ENCODE measurements at places on chromosomes 7 and 10. TPM values are rescaled to one million over a fixed set of nuclear protein-coding genes. Genes with fewer than 3 reads are reported as not detected.

GRCh38 chr7:94829987-94830386 is 77.4 kb upstream of the PPP1R9A start:
- no peak for DNase-seq

DNA sequence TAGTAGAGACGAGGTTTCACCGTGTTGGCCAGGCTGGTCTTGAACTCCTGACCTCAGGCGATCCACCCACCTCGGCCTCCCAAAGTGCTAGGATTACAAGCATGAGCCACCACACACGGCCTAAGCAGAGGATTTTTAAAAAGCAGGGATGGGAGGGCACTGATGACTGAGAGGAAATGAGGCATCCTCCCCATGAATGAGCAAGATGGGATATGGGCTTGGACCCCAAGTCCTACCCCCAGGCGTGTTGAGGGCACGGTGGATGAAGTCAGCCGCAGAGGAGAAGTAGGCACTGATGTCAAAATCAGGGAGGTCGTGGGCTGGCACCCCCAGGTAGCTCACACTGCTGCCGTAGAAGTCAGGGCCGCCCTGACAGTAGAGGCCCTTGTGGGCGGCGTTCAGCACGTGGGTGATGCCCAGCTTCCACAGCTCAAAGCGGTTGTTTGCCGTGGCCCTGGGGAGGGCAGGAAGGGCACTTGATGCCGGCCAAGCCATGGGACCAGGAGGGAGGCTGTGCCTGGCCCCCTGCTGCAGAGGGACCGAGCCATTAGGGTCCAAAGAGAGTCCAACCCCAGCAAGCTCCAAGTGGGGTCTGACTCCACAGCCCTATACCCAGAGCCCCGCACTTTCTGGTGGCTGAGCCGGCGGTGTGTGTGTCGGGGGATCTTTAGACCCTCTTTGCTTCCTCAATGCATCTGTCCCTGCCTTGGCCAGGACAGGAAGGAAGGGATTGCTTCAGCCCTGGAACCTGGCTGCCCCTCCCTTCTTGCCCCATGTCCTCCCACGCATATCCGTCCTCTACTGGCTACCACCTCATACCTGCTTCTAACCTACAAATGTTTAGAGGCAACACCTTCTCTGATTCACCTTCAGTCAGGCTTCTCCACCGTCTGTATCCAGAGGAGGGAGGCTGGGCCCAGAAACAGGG is 3.4 kb upstream of the SAMD8 start:
- DNase-seq = no peak

The MET gene
- total RNA-seq = not detected

DNA sequence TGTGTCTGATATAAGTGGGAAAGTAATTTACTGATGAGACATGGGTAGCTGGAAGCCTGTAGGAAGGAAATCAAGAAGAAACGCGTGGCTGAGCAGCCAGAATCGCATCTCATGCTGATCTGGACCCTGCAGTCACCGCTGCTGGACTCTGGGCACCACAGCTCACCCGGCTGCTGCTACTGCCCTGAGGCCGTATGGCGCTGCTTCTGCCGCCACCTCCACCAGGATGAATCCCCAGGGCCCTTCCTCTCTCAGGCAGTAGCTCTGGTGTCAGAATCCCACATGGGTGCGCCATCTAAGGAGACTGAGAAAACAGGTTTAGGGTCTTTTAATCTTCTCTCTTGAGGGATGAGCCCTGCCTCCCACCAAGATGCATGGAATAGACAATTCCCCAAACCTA is 70.3 kb upstream of the AGK start:
- no peak for DNase-seq

The CYP26A1 gene
- total RNA-seq = 0.31 TPM

GRCh38 chr10:43122826-43123225 is 15.4 kb upstream of the CSGALNACT2 start:
- no peak for DNase-seq

GRCh38 chr10:124288486-124288885 is 130.2 kb downstream of the OAT start:
- no peak for DNase-seq

The MALRD1 gene
- total RNA-seq = not detected

DNA sequence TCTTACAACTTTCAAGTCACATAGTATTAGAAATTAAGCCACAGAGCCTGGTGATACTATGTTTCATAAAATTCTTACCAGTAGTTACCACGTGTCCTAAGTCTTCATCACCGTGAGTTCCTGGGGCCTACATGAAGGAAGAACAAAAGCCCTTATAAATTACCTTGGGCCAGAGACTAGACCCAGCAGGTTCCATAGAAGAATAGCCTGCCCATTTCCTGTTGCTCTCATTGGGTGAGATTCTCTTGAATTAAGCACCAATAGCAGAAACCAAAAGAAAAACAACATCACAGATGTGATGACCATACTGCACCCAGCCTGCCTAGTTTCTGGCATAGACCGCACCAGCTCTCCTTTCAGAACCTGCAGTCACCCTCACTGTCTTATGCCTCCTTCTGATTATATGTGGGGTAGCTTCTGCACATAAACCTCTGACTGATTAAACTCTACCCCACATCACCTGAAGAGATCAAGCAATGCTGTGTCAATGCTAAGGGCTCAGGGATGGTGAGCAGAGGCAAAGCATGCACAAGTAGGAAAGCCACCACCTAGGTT is 18.0 kb upstream of the SEM1 start:
- no peak for DNase-seq

The HOXA7 gene
- not detected for total RNA-seq

DNA sequence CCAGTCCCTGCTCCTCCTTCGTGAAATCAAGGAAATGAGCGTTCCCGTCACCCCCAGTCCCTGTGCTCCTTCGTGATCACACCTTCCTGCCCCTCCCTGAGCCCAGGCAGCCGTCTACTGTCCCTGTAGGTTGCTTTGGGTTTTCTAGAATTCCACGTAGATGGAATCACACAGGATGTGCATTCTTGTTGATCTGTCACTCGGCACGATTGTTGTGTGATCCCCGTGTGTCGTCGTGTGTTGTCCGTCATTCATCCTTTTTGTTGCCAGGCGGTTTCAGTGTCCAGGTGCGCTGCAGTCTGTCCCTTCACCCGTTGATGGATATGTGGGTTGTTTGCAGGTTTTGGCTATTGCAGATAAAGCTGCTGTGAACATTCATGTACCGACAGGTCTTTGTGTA is 9.4 kb downstream of the MTG1 start:
- no peak for DNase-seq

- DNase-seq = no peak
Observed at GRCh38 chr7:46720761-46721160, 799.7 kb upstream of the IGFBP3 start.

The NOS3 gene
- 15.8 TPM for total RNA-seq

The PRRT4 gene
- 0.30 TPM for total RNA-seq

The CPA2 gene
- total RNA-seq = not detected

DNA sequence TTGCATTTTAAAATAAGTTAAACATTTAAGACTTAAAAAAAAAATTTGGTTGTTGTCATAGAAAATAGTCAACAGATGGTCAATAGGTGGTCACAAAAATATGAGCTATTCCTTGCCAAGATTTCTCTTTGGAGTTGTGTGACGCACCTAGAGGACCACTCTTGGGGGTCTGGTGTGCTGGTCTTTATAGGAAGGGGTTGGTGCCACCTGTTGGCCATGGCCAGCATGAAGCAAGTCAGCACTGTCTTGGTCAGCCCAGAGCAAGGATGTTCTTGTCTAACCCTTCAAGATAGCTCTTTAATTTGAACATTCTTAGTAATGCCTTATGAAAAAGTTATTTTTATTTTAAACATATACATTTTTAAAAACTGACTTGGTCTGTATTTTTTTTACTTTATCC is 267.9 kb upstream of the CNTNAP2 start:
- DNase-seq = no peak

The SFTPA1 gene
- total RNA-seq = not detected

GRCh38 chr7:108251700-108252099 is 121.5 kb upstream of the LAMB4 start:
- DNase-seq = no peak

GRCh38 chr7:1709900-1710299 is 39.8 kb downstream of the ELFN1 start:
- DNase-seq = no peak

The EPHB6 gene
- 25.2 TPM for total RNA-seq

The PAXIP1 gene
- 29.0 TPM for total RNA-seq

The MKI67 gene
- total RNA-seq = 280 TPM

DNA sequence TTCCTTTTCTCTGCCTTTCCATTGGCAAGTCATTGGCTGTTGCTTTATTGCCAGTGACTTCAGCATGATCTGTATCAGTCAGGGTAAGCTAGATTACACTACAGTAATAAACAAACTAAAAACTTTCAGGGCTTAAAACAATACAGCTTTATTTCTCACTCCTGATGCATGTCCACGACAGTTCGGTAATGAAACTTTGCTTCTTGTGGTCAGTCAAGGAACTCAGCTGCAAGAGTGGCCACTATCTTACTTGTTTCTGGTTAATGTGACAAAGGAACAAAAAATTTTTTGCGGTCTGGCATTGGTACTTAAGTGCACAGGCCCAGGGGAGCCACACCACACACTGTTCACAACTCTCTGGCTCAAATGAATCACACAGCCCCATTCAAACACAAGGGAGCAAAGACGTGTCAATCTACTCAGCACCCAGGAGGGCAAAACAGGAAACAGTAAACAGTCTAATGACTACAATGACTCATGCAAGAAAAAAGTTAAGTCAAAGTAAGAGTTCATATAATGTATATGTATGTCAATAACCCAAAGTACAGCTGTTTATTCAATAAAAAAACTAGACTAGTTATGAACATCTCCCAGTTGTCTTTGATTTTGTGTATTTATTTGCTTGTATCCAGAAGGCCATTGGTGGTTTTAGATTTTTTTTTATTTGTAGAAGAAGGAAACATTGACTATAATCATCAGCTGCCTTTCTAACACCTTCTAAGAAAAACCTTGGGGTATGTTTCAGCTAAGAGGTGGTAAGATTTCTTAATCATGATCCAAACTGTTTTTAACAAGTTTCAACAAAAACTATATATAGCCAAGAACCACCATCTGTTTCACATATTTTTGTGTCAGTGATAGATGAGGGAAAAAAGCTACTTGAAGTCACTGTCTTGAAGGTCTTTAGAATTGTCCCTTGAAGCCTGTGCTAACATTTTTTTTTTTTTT is 134.4 kb upstream of the FAM3C start:
- DNase-seq = peak; percentile 32

The ADRB1 gene
- total RNA-seq = 1.0 TPM

The KRIT1 gene
- 54.2 TPM for total RNA-seq

DNA sequence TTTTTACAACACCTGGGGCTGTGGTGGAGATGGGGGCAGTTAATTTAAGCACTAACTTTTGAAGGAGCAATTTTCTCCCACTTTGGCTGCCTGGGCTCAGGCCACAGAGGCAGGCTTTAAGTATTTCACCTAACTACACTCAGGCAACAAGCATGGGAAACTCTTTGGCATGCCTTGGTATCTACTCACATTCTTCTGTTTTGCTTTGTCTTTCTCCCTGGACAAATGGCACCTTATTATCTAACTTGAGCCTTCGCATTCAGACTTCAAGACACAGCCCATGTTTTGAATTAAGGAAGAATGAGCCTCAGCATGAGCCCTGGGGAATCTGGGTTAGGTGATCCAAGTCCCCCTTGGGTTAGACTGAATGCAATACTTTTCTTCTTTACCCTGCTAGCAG is 31.8 kb upstream of the BMPER start:
- no peak for DNase-seq

- DNase-seq = peak; percentile 47
Observed at GRCh38 chr10:7484456-7485243, 73.8 kb upstream of the SFMBT2 start.

DNA sequence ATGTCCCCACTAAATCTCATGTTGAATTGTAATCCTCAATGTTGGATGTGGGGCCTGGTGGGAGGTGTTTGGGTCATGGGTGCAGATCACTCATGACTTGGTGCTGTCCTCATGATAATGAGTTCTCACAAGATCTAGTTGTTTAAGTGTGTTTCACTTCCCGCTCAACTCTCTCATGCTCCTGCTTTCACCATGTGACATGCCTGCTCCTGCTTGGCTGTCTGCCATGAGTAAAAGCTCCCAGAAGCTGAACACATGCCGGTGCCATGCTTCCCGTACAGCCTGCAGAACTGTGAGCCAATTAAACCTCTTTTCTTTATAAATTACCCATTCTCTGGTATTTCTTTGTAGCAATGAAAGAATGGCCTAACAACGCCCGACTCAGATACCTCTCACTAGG is 6.2 kb upstream of the PSTK start:
- DNase-seq = no peak

GRCh38 chr7:23467806-23468525 is 2.3 kb downstream of the IGF2BP3 start:
- peak; percentile 36 for DNase-seq

The GPC2 gene
- total RNA-seq = 13.0 TPM

The MUC3A gene
- total RNA-seq = not detected

GRCh38 chr10:13709931-13710650 is 123.3 kb downstream of the PRPF18 start:
- DNase-seq = no peak

DNA sequence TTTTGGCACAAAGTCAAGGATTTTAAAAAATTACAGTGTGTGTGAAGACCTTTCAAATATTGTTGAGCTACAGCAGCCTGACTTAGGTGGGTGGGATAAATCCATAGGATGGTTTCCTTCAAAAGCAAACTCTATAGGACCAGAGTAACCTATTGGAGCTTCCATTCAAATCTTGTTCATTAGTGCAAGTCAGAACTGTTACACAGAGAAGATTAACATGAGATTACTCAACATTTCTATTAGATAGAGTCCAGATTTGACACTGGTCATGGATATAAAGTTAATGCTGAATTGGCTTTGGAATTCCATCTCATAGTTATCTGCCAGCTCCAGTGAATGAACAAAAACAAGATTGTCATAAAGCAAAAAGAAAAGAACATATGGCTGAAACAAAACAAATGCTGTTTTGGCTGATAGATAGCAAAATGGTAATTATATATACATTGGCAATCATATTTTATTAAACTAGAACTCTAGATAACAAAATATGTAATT is 129.6 kb upstream of the SEMA3A start:
- DNase-seq = no peak

DNA sequence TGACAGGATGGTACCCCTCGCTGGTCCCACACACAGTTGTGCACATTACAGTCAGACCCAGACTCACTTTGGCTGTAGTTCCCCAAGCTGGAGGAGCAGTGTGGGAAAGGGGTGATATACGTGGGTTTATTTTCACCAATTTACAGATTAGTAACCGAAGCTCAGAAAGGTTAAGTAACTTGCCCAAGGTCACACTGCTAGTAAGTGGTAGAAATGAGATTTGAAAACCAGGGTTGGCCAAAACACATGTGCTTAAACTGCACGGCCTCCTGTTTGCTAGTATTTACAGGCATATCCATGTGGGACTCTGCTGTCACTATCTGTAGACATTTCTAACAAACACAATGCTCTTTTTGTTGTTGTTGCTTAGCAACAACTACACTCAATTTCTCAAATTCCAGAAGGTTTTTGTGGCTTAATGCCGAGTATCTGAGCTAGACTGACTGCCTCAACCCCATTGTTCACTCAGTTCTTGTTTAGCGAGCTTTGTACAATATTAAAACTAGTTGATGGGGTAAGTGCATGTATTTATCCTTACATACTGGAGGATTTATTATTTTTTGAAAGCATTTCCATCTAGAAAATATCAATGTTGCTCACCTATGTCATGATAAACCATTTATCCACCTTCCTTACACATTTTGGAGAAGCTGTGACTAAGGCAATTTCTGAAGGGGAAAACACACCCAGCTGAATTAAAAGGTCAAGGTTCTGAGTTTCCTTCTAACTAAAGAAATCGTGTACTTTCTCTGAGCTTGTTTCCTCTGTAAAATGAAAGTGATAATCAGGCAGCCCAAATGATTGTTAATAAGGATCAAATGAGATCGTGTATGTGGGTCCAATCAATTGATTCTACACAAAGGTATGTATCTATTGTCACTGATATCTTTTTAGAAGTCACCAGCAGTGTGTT is 5.3 kb upstream of the TMEM139 start:
- DNase-seq = no peak

All from activated naive CD8-positive, alpha-beta T cell treated with anti-CD3 and anti-CD28 coated beads, Interleukin-2, amount 10 ng/mL, durations not matched to agents 7 days and 5 days (primary cell).